ENCODE measurements at places on chromosomes 7 and 10.

- DNase-seq: no peak
These were observed 31.7 kb downstream of the HTRA1 start for GRCh38 chr10:122492999-122493481.

DNA sequence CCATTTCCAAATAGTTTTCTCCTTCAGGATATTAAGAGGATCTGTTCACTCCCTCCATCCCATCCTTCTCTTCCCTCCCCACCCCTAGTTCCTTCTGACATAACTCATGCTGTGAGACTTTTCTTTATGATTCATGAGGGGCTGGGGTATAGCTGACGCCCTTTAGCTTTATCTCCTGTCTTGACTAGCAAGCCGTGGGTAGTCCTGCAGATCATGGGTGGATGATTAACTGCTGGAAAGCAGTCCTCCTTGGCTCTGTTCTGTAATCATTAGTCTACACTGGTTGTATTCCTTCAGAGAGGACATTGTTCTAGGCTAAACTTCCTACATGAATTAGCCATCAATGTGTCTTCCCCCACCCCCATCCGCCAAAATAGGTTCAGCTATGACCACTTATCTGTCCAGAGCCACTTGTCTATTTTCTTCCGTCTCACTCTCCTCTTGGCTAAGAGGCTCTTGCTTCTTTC is 135.4 kb downstream of the LRRC4 start:
- no peak for DNase-seq

- DNase-seq: peak; percentile 60
These were observed 6.0 kb upstream of the SMNDC1 start for GRCh38 chr10:110310741-110311140.

- no peak for DNase-seq
These were observed 259.5 kb upstream of the CTBP2 start for GRCh38 chr10:125419831-125420230.

DNA sequence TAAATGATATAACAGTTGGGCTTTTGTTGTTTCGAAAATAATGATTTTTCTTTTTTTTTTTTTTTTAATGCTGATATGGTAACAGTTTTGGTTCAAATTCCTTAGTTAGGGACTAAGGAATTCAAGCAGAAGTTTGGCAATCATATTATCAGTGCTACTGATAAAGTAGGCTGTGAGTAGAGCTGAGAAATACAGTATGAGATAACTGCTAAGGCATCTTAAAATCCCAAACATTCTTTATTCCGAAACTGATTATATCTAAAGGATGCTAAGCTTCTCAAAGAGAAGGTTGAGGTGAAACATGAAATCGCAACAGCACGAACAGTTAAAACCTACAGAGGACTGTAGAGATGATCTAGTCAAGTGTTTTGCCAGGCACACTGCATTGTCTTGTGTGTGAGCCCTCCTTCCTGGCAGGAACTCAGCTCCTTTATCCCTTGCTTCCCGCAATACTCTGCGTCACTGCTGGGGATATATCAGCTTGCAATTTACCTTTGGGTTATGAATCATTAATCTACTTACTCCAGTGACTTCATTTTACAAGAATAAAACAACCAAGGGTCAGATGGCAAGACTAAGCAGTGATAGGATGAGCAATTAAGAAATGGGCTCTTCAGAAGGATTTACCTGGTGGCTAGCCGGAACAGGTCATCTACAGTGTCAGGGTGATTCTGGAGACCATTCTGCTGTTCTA is 36.7 kb downstream of the IRF5 start:
- peak; percentile 80 for DNase-seq

DNA sequence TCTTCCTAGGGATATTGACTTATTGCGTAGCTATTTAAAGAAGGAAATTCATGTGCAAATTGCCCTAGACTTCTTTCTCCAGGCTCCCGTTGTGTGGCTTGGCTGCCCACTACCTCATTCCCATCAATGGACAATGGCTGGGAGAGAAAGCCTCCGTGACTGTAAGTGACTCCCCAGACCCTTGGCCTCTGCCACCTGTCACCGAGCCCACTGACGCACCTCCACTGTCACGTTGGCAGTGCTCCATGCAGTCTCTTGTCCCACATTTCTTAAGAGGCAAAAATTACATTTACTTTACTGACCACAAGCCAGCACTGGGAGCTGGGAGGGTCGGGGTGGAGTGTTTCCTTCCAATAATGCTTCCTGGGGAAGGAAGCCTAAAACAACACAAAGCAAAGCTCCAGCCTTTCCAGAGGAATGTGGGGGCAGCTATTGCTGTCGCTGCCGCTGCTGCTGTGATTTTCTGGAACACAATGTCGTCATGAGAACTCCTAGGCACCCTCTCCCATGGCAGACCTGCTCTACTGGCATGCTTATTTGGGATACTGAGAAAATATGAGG is 89.7 kb upstream of the STEAP1B start:
- DNase-seq: peak; percentile 97

- DNase-seq: peak; percentile 23
These were observed 109.2 kb downstream of the EPC1 start for GRCh38 chr10:32237644-32238345.

DNA sequence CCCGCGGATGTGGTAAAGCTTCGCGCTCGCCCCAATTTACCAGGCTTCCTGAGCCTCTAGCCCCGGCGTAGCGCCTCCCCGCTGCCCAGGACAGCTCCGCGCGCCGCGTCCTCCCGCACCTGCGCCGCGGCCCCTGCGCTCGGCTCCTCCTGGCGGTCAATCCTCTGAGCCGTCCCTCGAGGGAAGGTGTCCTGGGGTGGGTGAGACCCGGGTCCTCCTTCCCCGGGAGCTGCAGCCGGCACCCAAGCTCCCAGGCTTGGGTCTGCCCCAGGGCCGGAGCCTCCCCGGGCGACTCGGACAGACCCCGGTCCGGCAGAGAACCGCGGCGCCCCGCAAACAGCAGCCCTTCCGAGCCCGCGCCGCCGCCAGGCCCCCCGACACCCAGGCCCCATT is 512 bp downstream of the OSBPL3 start:
- peak; percentile 63 for DNase-seq

GRCh38 chr7:157006205-157006747 is 4.2 kb downstream of the MNX1 start:
- no peak for DNase-seq

DNA sequence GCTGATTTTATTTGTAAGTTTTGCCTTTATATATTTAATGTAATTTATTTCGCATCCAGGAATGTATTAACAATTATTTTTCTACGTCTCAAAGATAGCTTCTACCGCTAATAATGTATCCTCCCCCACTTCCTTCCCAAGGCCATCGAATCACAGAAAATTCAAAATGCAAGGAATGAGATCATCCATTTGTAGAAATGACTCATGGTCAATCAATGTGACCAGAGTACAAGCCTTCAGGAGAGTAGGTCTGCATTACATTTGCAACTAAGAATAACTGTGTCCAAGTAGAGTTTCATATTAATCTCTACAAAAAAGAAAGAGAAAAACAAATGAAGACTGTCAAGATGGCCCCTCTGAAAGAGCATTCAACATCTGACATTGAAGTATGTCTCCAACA is 205.9 kb upstream of the PHF14 start:
- DNase-seq: no peak

- DNase-seq: no peak
These were observed 1293.7 kb upstream of the AUTS2 start for GRCh38 chr7:68304536-68304935.
